Activated naive CD8-positive, alpha-beta T cell treated with anti-CD3 and anti-CD28 coated beads, Interleukin-2, amount 10 ng/mL, durations not matched to agents 7 days and 5 days (primary cell): ENCODE measurements at places on chromosomes 2 and 18. TPM values are rescaled to one million over a fixed set of nuclear protein-coding genes. Genes with fewer than 3 reads are reported as not detected.

The NAT8 gene
- not detected for total RNA-seq

The PSMA8 gene
- total RNA-seq, result 1.3 TPM

The BARD1 gene
- total RNA-seq, result 39.3 TPM

The GEN1 gene
- total RNA-seq, result 31.1 TPM

The KLF11 gene
- 7.1 TPM for total RNA-seq

The DSG1 gene
- total RNA-seq, result not detected

- H3K27ac ChIP-seq, result no peak overlapping the region
- peaks cover 19% of the 10 kb centered on the region for H3K4me1 ChIP-seq
- no peak overlapping the region for H3K4me3 ChIP-seq
- H3K27me3 ChIP-seq, result no peaks in the 10 kb centered on the region
- no peaks in the 10 kb centered on the region for H3K36me3 ChIP-seq
- no peak for DNase-seq
Measured at GRCh38 chr2:64225491-64225890, 81.3 kb upstream of the PELI1 start.

GRCh38 chr2:143901185-143901842 is 618.6 kb downstream of the ZEB2 start:
- H3K27me3 ChIP-seq, result peaks cover 5% of the 10 kb centered on the region
- peaks cover 6% of the 10 kb centered on the region for H3K4me1 ChIP-seq
- no peak overlapping the region for H3K4me3 ChIP-seq
- DNase-seq, result no peak

- DNase-seq, result no peak
- no peak overlapping the region for H3K27ac ChIP-seq
- peaks cover 25% of the 10 kb centered on the region for H3K27me3 ChIP-seq
- H3K4me3 ChIP-seq, result no peak overlapping the region
Measured at GRCh38 chr18:3538456-3538855, 88.5 kb downstream of the TGIF1 start.

- no peak overlapping the region for H3K27ac ChIP-seq
- H3K36me3 ChIP-seq, result no peaks in the 10 kb centered on the region
- no peaks in the 10 kb centered on the region for H3K27me3 ChIP-seq
- no peaks in the 10 kb centered on the region for H3K4me1 ChIP-seq
Measured at GRCh38 chr2:211836409-211836808, 702.2 kb downstream of the ERBB4 start.

GRCh38 chr18:23085066-23085465 is 50.2 kb upstream of the CABLES1 start:
- peaks cover 20% of the 10 kb centered on the region for H3K27me3 ChIP-seq
- no peak for DNase-seq
- H3K36me3 ChIP-seq, result no peaks in the 10 kb centered on the region
- no peak overlapping the region for H3K4me3 ChIP-seq
- peaks cover 2% of the 10 kb centered on the region for H3K4me1 ChIP-seq

- DNase-seq, result no peak
- H3K4me1 ChIP-seq, result peaks cover 5% of the 10 kb centered on the region
- no peaks in the 10 kb centered on the region for H3K36me3 ChIP-seq
Measured at GRCh38 chr2:74345272-74345943, 2.2 kb upstream of the SLC4A5 start.

DNA sequence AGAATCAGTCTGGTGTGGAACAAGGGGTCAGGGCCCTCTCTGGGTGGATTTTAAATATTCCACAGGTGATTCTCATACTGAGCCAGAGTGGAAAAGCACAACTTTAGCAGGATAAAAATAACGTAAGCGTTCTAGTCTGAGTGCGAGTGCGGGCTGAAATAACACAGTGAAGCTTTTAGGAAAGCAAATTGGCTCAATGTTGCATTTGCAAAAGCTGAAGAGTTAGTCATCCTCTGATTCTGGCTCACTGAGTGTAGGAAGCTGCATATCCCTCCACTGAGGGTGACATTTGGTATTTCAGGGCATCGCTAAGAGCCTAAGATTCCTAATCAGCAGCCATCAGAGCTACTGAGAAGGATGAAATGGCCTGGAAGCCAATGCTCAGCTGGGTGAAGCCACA is 134.7 kb downstream of the RIF1 start:
- no peak overlapping the region for H3K27ac ChIP-seq
- H3K27me3 ChIP-seq, result no peaks in the 10 kb centered on the region
- no peaks in the 10 kb centered on the region for H3K4me1 ChIP-seq
- H3K36me3 ChIP-seq, result no peaks in the 10 kb centered on the region
- no peak for DNase-seq

DNA sequence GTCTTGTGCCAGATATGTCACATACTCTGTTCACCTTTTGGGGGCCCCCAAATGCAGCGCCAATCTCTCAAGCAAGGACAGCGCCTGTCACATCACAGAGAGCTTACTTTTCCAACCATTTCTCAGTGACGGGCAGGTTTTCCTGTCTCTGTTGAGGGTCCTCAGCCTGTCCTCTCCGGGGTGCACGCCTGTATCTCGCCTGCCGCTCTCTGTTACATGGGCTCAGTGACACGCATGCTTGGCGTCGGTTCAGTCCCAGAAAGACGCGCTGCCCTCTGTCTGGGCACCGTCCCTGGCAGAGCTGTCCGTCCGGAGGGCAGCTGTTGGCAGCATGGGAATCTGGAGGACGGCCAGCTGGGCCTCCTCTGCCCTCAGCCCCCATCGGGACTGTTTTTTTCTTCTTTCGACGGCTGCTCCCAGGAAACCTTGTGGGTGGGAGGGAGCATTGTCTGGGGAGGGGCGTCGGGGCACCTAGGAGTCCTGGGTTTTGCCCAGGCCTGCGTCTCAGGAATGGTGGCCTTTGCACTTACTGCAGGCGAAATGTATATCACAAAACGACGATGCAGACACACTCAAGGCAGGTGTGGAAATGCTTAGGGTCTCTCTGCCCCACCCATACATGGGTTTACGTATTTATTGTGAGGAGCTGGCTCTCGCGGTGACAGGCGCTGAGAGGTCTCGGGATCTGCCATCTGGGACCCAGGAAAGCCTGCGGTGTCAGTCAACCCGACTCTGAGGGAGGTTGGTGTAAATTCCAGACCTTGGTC is 30.9 kb downstream of the RTP5 start:
- no peaks in the 10 kb centered on the region for H3K27me3 ChIP-seq
- H3K4me3 ChIP-seq, result no peak overlapping the region
- H3K4me1 ChIP-seq, result no peaks in the 10 kb centered on the region
- no peak overlapping the region for H3K27ac ChIP-seq

DNA sequence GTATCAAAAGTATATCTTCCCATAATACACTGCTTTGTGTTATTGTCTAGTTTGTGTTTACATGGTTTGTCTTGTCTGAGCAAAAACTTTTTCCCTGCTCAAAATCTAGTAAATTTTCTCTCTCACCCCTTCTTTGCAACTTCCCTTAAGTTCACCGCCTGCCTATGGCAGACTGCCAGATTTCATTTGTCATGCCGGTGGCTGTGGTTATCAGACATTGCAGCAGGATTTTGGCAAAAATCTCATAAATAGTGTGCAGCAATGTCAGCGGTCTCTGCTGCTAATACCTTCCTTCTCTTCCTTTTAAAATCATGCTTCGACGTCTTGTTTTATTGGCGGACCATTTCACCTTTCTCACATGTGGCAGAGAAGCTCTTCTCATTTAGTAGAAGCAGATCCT is 45.6 kb upstream of the TMEM178A start:
- H3K4me3 ChIP-seq, result no peak overlapping the region
- H3K27me3 ChIP-seq, result peaks cover 21% of the 10 kb centered on the region
- H3K36me3 ChIP-seq, result no peaks in the 10 kb centered on the region
- H3K4me1 ChIP-seq, result peaks cover 6% of the 10 kb centered on the region

GRCh38 chr2:43174368-43174916 is 52.0 kb downstream of the ZFP36L2 start:
- H3K4me3 ChIP-seq, result peak overlapping the region; percentile 69
- no peaks in the 10 kb centered on the region for H3K27me3 ChIP-seq
- H3K4me1 ChIP-seq, result peaks cover 57% of the 10 kb centered on the region
- peak overlapping the region; percentile 95 for H3K27ac ChIP-seq
- H3K36me3 ChIP-seq, result peaks cover 17% of the 10 kb centered on the region
- peak; percentile 74 for DNase-seq

DNA sequence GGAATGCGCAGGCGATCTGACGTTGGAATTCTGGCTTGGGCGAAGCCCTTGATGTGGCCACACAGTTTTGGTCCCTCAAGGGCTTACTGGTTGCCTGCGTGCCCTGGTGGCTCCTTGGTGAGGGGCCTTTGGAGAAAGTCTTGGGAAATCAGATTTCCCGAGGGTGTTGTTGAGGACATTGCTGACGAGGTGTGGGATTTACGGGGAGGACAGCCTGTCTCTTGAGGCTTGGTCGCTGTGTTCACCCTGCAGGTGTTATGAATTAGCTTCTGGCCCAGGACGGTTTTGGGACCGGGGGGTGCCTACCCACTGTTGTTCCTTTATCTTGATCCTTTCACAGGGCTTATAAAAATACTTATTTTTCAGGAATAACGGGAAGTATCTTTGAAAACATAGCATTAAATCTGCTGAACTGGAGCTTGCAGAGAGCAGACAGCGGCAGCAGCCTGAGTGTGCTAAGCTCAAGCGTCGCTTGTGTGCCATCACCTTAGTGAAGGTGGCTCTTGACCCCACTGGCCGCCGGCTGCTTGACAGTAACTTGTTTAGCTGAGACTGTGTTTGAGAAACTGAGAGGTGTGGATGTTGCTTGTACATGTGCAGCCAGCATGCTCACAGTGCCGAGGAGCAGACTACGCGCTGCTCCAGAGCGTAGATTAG is 4.2 kb downstream of the CTDP1 start:
- H3K27ac ChIP-seq, result peak overlapping the region; percentile 89
- no peak for DNase-seq
- H3K4me3 ChIP-seq, result peak overlapping the region; percentile 40
- peaks cover 17% of the 10 kb centered on the region for H3K36me3 ChIP-seq
- H3K27me3 ChIP-seq, result no peaks in the 10 kb centered on the region

DNA sequence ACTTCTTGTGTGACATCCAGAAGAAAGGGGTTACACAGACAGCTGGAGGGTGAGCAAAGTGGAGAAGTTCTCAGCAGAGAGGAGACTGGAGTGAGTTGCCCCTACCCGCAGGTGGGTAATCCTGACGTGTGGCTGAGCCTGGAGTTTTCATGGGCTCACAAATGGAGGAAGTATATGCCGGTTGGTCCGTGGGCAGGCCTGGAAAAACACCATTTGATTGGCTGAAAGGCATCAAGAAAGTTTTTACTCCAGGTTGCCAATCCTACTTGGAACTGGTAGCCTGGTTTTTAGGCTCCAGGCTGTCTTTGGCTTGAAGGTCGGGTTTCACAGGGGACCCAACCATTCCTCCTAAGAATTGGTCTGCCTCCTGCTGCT is 1177.4 kb upstream of the LRRTM1 start:
- H3K27ac ChIP-seq, result no peak overlapping the region
- no peaks in the 10 kb centered on the region for H3K4me1 ChIP-seq
- H3K27me3 ChIP-seq, result no peaks in the 10 kb centered on the region
- no peak for DNase-seq
- no peak overlapping the region for H3K4me3 ChIP-seq

DNA sequence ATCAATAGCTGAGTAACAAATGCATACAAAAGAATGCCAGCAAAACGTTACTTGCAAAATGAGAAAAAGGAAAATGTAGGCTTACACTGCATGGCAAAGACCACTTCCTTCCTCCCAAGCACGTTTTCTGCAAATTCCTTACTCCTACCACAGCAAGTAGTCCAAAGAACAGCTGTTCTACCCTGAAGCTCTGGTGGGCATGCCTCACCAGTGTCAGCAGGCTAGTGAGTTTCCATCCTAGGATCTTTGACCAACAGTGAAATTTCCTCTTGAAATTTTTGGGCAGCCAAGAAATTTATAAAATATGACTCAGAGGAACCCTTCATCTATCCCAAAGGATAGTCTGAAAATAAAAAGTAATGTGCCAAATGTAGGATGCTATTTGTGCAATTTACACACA is 123.9 kb downstream of the ZNF532 start:
- DNase-seq, result no peak
- no peaks in the 10 kb centered on the region for H3K4me1 ChIP-seq
- no peak overlapping the region for H3K27ac ChIP-seq
- no peaks in the 10 kb centered on the region for H3K36me3 ChIP-seq

GRCh38 chr18:11245879-11246278 is 96.5 kb upstream of the PIEZO2 start:
- no peak overlapping the region for H3K27ac ChIP-seq
- no peak for DNase-seq
- H3K4me3 ChIP-seq, result no peak overlapping the region
- H3K36me3 ChIP-seq, result no peaks in the 10 kb centered on the region
- H3K4me1 ChIP-seq, result no peaks in the 10 kb centered on the region
- H3K27me3 ChIP-seq, result no peaks in the 10 kb centered on the region

GRCh38 chr2:23326330-23326729 is 58.6 kb upstream of the KLHL29 start:
- no peak overlapping the region for H3K27ac ChIP-seq
- no peaks in the 10 kb centered on the region for H3K36me3 ChIP-seq
- H3K4me1 ChIP-seq, result no peaks in the 10 kb centered on the region
- DNase-seq, result no peak
- H3K27me3 ChIP-seq, result peaks cover 13% of the 10 kb centered on the region

DNA sequence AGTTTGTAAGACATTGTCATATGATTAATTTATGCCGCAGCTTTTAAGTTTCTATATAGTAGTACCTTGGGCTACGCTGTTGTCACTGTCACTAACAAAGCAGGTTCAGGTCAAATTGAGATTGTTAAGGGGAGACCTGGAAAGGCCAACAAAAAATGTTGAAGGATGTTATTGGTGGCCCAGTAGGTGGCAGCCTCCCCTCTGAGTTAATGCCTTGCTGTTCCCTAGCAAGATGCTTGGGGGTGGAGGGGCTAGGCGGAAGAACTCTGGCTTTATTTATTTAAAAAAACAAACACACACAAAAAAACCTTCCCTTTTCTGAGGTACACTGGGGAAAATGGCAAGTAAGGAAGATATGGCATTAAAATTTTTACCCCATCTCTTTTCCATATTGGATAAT is 128.3 kb upstream of the ATP5MC3 start:
- H3K27me3 ChIP-seq, result peaks cover 40% of the 10 kb centered on the region
- no peak overlapping the region for H3K27ac ChIP-seq
- DNase-seq, result no peak

- H3K27me3 ChIP-seq, result no peaks in the 10 kb centered on the region
- DNase-seq, result no peak
- peaks cover 4% of the 10 kb centered on the region for H3K4me1 ChIP-seq
- H3K27ac ChIP-seq, result no peak overlapping the region
- H3K36me3 ChIP-seq, result peaks cover 12% of the 10 kb centered on the region
Measured at GRCh38 chr2:46006473-46007025, 290.7 kb upstream of the EPAS1 start.

DNA sequence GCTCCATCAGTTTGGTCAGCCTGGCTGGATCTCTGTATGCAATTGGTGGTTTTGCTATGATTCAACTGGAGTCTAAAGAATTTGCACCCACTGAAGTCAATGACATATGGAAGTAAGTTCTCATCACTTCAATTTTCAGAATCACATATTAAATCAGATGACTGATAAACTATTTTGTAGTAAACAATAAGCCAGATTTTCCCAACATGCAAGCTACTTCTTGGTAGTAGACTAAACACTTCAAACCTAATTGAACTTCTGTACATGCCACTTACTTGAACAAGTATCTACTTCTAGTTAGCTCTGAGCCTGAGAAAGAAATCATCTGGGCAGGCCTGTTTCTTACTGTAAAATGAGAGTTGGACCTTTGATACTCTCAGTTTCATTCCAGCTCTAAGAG is 11.4 kb downstream of the KLHL41 start:
- H3K4me1 ChIP-seq, result no peaks in the 10 kb centered on the region
- no peak for DNase-seq
- H3K27ac ChIP-seq, result no peak overlapping the region
